ENCODE measurements at places on chromosomes 5 and 9.
A peak's percentile ranks its signal among the peaks of the same experiment; 100 is the strongest.

GRCh38 chr5:7329141-7329540, 66.8 kb upstream of the ADCY2 start:
- no peak for DNase-seq

DNA sequence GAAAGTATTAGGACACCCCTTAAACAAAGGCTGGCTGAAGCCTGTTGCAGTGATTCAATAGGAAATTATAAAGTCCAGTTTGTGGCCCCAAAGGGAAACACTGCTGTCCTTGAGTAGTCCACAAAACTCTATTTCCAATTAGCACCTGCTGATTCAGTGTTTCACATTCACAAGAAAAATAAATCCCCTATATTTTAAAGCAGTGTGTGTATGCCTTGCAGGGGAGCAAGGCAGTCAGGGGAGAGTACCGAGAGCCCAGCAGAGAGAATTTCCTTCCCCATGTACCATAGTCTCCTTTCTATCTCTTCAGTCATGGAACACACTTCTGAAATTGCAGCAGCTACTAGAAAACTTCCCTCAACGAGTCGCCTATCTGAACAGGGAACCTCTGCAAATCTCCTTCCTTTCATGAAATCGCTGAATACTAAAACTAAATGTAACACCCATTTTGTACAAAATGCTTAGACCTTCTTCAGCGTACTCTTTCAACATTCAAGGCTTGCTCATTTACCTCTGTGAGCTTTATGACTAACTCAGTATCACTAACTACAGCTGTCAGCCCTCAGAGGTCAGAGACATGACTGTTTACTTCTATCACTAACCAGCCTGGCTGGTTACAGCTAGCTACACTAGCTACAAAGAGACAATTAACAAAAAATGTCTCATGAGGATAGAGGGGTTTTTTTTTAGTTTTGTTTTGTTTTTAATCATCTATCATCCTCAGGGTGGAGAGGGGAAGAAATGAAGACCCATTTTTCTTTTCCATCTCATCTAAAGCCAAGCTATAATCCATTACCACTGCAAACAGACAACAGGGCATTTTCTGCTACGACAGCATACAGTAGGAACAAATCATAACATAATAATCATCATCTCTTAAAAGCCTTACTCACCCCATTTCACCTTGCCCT, 188.7 kb downstream of the EBF1 start:
- DNase-seq: no peak

DNA sequence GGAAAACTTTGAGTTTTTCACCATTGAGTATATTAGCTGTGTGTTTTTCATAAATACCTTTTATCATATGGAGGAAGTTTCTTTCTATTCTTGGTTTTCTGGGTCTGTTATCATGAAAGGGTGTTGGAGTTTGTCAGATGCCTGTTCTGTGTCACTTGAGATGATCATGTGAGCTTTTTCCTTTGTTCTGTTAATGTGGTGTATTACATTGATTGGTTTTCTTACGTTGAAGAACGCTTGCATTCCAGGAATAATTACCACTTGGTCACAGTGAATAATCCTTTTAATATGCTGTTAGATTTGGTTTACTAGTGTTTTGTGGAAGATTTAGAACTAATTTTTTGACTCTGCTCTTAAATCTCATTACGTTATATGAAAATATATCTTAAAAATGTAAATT, 7.8 kb downstream of the PLEKHG4B start:
- no peak for DNase-seq

GRCh38 chr9:113578882-113579282, 115.4 kb downstream of the RGS3 start:
- peak; percentile 73 for DNase-seq

- no peak for DNase-seq
These were observed 18.3 kb upstream of the FUBP3 start for GRCh38 chr9:130561056-130561455.

DNA sequence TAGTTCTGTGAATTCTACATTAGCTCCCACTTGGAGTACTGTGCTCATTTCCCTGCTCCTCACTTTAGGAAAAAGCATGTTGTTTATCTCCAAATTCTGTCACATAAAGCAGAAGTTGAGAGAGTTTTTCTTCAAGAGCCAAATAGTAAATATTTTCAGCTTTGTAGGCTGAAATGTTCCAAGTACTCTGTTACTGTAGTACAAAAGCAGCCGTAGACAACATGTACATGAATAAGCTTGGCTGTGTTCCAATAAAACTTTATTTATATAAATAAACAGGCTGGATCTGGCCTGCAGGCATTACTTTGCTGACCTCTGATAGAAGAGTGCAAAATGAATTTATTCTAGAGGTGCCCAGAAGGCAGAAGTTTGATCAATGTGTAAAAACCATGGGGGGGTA, 73.0 kb upstream of the AGXT2 start:
- no peak for DNase-seq

- no peak for DNase-seq
These were observed 24.4 kb downstream of the OR2V2 start for GRCh38 chr5:181171782-181172181.

GRCh38 chr5:96036301-96036700, 74.7 kb upstream of the ELL2 start:
- DNase-seq: no peak

DNA sequence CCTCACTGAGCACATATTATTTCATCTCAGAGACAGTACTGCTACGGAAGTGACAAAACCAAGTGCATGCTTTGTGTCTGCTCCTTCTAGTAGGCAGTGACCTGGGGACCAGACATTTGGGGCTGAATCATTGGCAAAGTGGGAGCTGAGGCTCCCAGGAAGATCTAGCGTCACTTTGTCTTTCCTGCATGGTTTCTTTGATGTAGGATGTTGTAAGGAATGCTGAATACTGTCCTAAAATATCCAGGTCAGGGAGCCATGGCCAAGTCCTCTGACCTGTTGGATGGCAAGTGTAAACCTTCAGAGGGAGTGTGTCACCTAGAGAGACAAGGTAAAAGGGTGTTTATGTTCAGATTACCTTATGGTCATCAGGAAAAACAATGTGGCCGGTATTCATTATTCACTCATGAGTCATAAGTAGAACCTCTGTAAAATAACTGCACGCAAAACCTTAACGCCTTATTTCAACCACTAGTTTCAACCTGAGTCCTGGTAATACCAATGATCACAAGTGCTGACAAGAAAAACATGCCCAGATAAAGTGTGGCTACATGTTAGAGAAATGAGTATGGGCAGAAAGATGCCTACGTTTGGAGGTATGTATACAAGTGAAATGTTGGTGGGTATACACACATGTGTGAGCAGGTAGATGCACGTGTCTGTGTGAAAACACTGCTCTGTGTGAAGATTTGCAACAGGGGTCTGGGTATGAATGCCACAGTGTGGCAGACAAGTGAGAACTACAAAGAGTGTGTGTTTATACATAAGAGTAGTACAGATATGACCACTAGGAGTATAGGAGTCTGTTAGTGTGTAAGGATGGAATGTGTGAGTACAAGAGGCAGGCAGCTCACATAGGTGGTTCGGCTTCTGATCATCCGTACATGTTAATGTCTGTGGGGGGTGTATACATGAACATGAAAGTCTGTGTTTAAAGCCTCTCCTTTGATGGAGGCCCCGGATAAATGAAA, 263.9 kb downstream of the SPOCK1 start:
- no peak for DNase-seq

- DNase-seq: no peak
These were observed 31.8 kb upstream of the CKS2 start for GRCh38 chr9:89278997-89279739.

GRCh38 chr9:63817622-63818518, 1467.1 kb downstream of the FOXD4L5 start:
- DNase-seq: peak; percentile 44

DNA sequence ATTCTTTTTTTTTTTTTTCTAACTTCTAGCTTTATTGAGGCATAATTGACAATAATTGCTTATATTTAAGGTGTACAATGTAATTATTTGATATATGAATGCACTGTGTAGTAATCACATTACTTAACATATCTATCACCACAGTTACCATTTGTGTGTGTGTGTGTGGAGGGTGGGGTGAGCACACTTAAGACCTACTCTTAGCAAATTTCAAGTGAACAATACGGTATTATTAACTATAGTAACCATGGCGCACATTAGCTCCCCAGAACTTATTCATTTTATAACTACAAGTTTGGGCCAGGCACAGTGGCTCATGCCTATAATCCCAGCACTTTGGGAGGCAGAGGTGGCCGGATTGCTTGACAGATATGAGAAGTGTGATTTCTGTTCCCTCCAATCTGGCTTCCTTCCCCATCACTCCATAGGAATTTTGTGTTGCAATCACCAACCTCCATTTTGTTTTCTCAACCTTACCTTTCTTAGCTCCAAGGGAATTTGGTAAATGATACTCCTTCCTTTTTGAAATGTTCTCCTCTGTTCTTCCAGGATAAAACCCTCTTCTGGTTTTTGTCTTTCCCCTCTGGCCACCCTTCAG, 14.9 kb downstream of the TXN start:
- DNase-seq: no peak

DNA sequence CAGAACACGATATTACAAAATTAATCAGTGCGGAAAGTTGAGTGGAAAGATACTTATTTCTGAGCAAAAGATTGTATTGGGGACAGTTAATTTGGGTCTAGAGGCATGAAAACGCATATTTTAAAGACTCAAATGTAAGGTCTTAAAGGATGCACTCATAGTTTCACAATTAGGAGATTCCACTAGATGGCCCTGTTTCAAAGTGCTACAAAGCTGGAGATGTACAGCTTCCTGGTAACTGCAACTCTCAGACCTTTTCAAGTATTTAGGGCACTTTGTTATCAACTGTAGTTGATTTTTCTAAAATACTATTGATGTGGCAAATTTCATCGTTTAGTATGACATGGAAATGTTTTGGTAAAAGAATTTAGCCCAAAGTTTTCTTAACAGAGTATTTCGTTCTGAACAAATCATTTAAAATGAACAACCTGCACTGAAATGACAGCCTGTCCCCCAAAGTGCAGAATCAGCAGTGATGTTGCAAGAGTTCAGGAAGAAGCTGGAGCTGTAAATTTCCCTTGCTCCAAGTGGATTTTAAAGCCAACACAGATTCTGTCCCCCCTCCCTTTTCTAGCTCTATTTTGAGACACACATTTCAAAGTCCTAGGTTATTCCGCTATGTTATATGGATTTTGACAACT, 16.2 kb upstream of the NDUFB6 start:
- no peak for DNase-seq

DNA sequence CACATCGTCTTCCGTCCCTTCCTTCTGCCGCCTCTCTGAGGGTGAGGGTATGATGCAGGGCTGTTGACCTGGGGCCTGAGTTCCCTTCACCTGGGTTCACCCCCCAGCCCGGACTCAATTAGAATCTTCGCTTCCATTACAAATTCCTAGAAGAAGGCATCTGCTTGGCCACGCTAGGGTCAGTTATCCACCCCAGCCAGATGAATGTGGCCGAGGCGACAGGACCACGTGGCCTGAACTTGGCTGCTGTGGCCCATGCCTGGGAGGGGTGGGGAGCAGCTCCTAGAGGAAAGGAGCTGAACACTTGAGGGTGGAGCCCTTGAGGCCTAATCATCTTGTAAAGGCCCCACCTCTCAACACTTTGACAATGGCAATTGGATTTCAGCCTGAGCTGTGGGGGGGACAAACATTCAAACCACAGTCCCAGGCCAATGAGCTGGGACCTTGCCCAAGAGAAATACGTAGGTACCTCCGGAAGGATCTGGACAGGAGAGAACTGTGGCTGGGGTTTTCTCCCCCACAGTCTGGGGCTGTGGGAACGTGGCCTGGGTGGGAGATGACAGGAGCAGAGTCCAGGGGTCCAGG, 90.6 kb upstream of the ADAMTS2 start:
- no peak for DNase-seq

- DNase-seq: no peak
These were observed 179.0 kb downstream of the ROR2 start for GRCh38 chr9:91771027-91771426.

GRCh38 chr5:124315741-124316415, 430.6 kb downstream of the ZNF608 start:
- DNase-seq: no peak

DNA sequence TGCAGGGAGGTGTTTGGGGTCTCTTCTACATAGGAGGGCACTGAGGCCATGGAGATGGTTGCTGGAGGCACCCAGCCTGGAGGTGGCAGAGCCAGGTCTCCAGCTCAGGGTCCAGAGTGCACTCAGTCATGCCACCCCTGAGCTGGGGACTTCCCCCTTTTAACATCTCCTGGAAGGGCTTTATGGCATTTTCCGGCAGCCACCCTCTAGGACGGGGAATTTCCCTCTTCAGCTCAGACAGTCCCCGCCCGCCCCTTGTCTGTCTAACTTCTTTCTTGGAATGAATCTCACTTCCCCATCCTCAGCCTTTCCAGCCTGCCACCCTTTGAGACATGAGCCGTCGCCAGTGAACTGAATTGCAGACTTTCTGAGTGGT, 49.9 kb downstream of the COL15A1 start:
- no peak for DNase-seq

DNA sequence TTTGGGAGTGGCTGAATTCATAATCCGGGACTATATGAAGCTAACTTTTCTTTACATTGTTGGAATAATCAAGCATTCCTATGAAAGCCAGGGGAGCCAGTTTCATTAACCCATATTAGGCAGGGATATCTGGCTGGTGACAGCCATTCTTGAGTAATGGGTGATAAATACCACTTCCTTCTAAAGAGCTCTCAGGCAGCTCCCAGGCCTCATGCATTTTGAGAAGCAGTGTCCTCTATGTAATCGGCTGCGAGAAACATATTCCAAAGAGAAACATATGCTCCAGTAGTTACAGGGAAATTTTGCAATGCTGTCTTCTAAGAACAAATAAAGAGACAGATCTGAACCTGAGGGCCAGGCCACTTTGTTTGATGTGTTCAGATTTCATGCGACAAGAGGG, 83.1 kb downstream of the MSX2 start:
- no peak for DNase-seq

DNA sequence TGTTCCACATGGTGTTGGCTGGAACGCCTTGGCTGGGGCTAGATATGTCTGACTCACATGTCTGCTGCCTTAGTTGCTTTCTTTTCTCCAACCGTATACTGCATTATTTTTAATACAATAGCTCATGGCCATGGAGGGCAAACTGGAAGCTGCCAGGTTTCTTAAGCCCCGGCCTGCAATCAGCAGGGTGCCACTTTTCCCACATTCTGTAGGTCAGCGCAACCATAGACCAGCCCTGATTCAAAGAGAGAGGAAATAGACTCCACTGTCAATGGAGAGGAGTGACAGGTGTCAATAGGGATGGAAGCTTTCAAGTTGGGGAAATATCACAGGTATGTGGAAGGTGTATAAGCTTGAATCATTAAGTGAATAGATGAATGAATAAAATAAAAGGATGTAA, 60.5 kb downstream of the TARS1 start:
- no peak for DNase-seq

GRCh38 chr9:134618833-134619447, 22.7 kb upstream of the COL5A1 start:
- no peak for DNase-seq
